ENCODE measurements at places on chromosomes 12 and 14. TPM values are rescaled to one million over a fixed set of nuclear protein-coding genes. Genes with fewer than 3 reads are reported as not detected.

The ABCB9 gene
- polyA plus RNA-seq, result 0.90 TPM

The AICDA gene
- not detected for polyA plus RNA-seq

The NEUROD4 gene
- not detected for polyA plus RNA-seq

The PRB2 gene
- polyA plus RNA-seq, result not detected

The GRIP1 gene
- 0.15 TPM for polyA plus RNA-seq

The PLBD1 gene
- 4.5 TPM for polyA plus RNA-seq

All from liver (tissue), 10 donors.